ENCODE measurements at places on chromosomes 2 and 18. TPM values are rescaled to one million over a fixed set of nuclear protein-coding genes. Genes with fewer than 3 reads are reported as not detected.

The BCL2 gene
- 2.6 TPM for total RNA-seq

The SKOR2 gene
- total RNA-seq: not detected

The SLC14A1 gene
- total RNA-seq: not detected

The NEUROD1 gene
- not detected for total RNA-seq

The PLCL1 gene
- not detected for total RNA-seq

The ALLC gene
- total RNA-seq: not detected

The ARHGAP28 gene
- total RNA-seq: 0.21 TPM

The OTX1 gene
- total RNA-seq: 4.3 TPM

The ALMS1 gene
- 8.7 TPM for total RNA-seq

The SPR gene
- total RNA-seq: 23.4 TPM

The COL4A3 gene
- total RNA-seq: under 0.01 TPM

The MPPE1 gene
- 30.5 TPM for total RNA-seq

The LRRTM1 gene
- total RNA-seq: not detected
